D721Med (cell line): ENCODE measurements at places on chromosomes 12 and 14.

DNA sequence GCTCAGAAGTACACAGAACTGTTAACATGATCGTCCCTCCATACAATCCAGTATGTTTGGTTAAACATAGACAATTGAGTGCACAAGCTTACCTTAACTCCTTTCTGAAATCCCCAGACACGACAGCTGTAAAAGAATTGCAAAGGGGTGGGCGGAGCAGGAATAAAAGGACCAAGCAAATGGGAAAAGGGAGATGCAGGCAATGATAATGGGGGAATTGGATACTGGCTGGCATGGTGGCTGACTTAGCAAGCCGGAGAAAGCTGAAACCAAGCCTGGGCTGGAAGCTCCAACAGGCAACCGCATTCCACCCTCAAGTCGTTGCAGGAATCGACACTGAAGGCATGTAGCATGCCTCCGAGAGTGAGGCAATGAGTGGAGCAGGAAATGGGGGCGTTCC lies 96.8 kb upstream of the TMEM132C start:
- DNase-seq = no peak

DNA sequence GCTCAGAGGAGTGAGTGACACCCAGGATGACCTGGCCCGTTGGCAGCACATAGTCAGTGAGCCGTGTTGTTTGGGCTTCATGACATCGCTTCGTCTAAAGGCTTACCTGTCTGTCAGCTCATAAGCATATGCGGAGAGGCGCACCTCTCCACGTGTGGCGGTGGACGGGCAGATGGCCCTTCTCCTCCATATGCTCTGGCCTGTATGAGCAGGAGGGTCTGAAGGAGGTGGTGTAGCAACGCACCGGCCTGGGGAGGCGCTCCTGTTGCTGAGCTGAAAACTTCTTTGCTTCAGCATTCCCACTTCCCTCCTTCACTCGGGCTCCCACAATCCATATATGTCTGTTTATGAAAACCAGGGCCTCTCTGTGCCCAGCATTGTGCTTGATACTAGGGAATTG lies 186.1 kb downstream of the TSPAN9 start:
- no peak for DNase-seq

DNA sequence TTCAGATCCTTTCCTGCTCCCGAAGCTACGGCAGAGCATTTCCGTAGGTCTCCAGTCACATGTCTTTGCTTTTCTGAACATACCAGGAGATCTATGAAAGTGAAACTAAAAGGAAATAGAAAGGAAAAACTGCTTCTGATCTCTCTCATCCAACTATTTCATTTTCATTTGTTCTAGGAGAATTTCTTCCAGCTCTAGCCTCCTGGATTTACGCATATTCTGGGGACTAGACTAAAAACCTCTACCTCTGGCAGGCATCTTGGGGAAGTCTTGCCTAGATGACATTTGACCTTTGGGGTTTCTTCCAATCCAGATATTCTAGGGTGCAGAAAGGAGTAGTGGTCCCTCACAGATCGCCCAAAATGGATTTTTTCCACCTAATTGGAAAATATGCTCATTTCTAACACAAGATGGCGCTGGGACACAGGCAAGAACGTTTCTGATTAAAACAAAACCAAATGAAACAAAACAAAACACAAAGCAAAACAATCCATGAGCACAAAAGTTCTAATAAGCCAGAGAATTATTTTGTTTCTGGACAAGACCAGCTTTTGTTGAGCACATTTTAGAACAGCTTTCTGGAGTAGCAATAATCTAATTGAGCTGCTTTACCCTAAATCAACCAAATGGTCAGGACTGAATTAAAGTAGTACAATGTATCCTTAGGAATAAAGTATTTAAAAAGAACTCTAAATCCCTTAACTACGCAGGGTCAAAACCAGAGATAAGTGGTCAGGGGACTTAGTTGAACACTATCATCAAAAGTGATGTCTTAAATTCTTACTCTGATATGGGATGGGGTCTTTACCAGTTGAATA lies 12.3 kb upstream of the PARP11 start:
- no peak for DNase-seq

GRCh38 chr12:82696543-82696942 lies 9.8 kb downstream of the TMTC2 start:
- DNase-seq = no peak

- DNase-seq = peak; percentile 93
These were observed 7.7 kb upstream of the RACGAP1 start for GRCh38 chr12:50032854-50033581.
